ENCODE measurements at places on chromosomes 16 and 17.

- DNase-seq = no peak
Observed at GRCh38 chr16:3954411-3954921, 74.0 kb upstream of the CREBBP start.

DNA sequence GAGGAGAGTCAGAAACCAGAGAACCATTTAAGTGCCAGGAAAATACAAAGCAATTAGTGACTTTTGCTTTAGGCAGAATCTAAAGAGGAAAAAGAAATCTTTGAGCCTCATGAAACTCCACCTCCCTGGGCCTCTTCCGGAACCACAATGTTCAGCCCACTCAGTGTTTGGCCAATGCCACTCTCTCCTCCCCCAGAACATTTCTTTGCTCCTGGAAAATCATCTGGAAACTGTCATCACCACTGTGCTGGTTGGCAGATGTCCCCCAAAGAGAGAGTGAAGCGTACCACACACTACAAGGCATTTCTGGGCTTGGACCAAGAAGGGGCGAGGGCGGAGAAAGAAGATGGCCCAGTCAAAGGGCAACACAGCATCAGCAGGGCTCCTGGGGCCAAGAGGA, 7.1 kb upstream of the SOX9 start:
- DNase-seq = no peak

DNA sequence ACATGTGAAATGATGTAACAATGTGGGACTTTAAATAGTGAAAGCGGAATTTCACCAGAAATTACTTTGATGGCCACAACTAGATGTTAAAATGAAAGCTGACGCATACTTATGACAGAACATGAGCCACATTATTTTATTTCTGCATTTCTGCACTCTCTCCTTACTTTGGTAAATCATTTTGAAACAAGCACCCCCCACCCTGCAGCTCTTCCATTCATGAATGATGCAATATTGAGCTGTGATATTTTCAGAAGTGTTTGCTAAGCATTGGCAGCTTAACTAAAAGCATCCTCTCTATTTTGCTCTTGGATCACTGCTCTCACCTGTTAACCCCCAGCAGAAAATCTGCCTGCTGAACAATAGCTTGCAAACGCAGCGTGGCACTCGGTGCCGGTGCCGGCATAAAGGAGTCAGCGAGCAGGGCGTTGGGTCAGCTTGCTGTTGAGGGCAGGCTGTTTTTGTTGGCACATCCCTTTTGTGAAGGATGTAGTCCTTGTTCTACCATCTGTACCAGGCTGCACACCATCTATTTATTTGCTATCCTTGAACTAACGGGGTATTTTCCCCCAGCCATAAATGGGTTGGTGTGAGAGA, 30.8 kb upstream of the CBLN1 start:
- DNase-seq = no peak

DNA sequence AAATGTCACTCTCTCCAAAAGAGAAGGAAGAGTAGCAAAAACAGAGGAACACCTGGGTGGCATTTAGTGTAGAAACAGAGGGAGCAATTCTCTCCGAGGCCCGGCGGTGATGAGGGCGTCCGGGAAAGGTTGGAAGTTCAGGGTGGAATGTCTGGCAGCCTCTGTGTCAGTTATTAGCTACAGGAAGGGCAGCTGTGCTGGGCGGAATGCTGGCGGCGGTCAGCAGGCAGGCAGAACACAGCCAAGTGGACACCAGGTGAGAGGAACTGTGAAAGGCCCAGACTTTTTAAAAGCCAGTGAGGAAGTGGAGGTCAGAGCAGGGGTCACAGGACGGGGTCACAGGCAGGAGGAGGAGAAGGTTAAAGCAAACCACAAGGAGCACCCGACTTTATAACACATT, 238.1 kb downstream of the NTN1 start:
- no peak for DNase-seq

GRCh38 chr17:78539781-78540180, 37.4 kb downstream of the DNAH17 start:
- no peak for DNase-seq

GRCh38 chr17:17309356-17309755, 6.2 kb downstream of the NT5M start:
- DNase-seq = no peak
